ENCODE measurements at places on chromosomes 2 and 18.

GRCh38 chr2:85642725-85643124 lies 25.3 kb downstream of the SFTPB start:
- H3K27ac ChIP-seq, result no peak overlapping the region
- no peak for DNase-seq
- H3K4me1 ChIP-seq, result no peaks in the 10 kb centered on the region
- H3K36me3 ChIP-seq, result peaks cover 75% of the 10 kb centered on the region
- H3K4me3 ChIP-seq, result no peak overlapping the region
- no peaks in the 10 kb centered on the region for H3K27me3 ChIP-seq

DNA sequence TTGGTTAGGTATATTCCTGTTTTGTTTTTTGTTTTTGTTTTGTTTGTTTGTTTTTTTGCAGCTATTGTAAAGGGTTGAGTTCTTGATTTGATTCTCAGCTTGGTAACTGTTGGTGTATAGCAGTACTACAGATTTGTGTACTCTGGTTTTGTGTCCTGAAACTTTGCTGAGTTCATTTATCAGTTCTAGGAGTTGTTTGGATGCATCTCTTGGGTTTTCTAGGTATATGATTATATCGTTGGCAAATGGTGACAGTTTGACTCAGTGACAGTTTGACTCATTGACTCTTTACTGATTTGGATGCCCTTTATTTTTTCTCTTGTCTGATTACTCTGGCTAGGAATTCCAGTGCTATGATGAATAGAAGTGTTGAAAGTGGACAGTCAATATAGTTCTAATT lies 53.7 kb downstream of the APLF start:
- H3K36me3 ChIP-seq, result no peaks in the 10 kb centered on the region
- no peaks in the 10 kb centered on the region for H3K27me3 ChIP-seq
- H3K27ac ChIP-seq, result no peak overlapping the region
- no peak for DNase-seq

GRCh38 chr2:225608136-225608535 lies 208.6 kb downstream of the NYAP2 start:
- no peaks in the 10 kb centered on the region for H3K36me3 ChIP-seq
- H3K4me1 ChIP-seq, result no peaks in the 10 kb centered on the region
- no peaks in the 10 kb centered on the region for H3K27me3 ChIP-seq
- no peak overlapping the region for H3K4me3 ChIP-seq
- H3K27ac ChIP-seq, result no peak overlapping the region

GRCh38 chr18:26440644-26441043 lies 107.7 kb downstream of the KCTD1 start:
- H3K4me3 ChIP-seq, result no peak overlapping the region
- no peaks in the 10 kb centered on the region for H3K27me3 ChIP-seq
- no peak overlapping the region for H3K27ac ChIP-seq
